Endodermal cell (in vitro differentiated cells): ENCODE measurements at places on chromosomes 3 and 15. TPM values are rescaled to one million over a fixed set of nuclear protein-coding genes. Genes with fewer than 3 reads are reported as not detected.

Gene HESX1
- 3.8 to 10.6 TPM (median 5.4 TPM) in 3 replicates for total RNA-seq

DNA sequence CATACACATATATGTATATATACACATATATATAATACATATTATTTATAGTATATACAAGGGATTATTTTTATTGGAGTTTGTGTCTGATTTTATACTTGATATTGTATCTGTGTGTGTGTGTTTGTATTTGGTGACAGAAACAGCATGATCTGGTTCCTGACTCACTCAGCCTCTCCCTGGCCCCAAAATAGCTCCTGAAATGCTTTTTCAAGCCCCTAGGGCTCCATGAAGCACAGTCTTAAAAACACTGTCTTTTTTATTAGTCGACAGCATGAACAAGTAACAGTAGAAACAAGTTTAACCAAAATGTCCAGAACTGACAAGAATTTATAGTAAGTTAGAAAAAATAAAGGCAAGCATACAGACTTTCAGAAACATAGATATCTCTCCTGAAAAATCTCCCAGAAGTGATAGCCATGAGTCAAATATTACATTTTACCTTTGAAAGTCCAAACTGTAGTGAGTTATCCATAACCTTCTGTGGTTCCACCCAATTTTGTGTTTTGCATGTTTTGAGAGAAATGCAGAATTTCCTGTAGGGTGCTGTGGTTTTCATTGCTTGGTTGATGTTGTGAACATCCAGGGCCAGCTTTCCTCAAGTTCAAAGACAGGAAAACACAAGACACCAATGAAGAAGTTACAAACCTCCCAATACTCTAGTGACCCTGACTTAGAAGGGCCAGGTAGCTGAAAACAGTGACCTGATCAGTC, 98.5 kb upstream of the CCDC80 start:
- no peaks in the 10 kb centered on the region for H3K27me3 ChIP-seq
- no peaks in the 10 kb centered on the region for H3K36me3 ChIP-seq
- no peak overlapping the region for H3K4me3 ChIP-seq
- no peak overlapping the region for H3K27ac ChIP-seq
- no peaks in the 10 kb centered on the region for H3K4me1 ChIP-seq

GRCh38 chr15:52559575-52559974, 9.3 kb downstream of the ARPP19 start:
- no peak overlapping the region for H3K4me3 ChIP-seq
- peaks cover 63% of the 10 kb centered on the region for H3K36me3 ChIP-seq
- no peaks in the 10 kb centered on the region for H3K4me1 ChIP-seq
- H3K27me3 ChIP-seq = no peaks in the 10 kb centered on the region

GRCh38 chr3:52044869-52045619, 11.3 kb downstream of the DUSP7 start:
- peak overlapping the region; percentile 49 for H3K27ac ChIP-seq
- no peaks in the 10 kb centered on the region for H3K36me3 ChIP-seq
- H3K27me3 ChIP-seq = no peaks in the 10 kb centered on the region
- no peak overlapping the region for H3K4me3 ChIP-seq
